ENCODE measurements at places on chromosomes 16 and 17. TPM values are rescaled to one million over a fixed set of nuclear protein-coding genes. Genes with fewer than 3 reads are reported as not detected.

The NME4 gene
- 39.8 TPM for total RNA-seq

GRCh38 chr16:85606904-85607303 is 6.2 kb upstream of the GSE1 start:
- DNase-seq = no peak

- DNase-seq = no peak
Measured at GRCh38 chr16:55242667-55243066, 81.3 kb upstream of the IRX6 start.

The SPATA32 gene
- 0.17 TPM for total RNA-seq

GRCh38 chr16:53817812-53818550 is 114.0 kb downstream of the FTO start:
- no peak for DNase-seq

The BAIAP3 gene
- total RNA-seq = 20.0 TPM

DNA sequence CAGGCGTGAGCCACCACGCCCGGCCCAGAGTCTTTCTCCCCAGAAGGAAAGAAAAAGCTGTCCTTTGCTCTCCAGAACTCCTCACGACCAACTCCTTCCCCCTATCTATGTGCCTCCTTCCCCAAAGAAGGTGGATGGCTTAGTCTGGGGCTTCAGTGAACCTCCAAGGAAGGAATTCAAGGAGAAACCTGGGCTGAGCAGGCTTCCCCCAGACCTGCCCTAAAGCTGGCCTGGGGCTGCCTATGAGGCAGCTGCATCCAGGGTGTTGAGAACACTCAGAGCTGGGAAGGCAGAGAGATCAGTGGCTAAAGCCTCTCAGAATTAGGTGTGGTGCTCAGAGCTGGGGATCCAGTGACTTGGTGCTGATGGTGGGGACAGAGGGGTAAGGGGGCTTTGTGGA is 3.8 kb downstream of the ACSF2 start:
- DNase-seq = no peak

Measured in T-helper 17 cell (primary cell).